Thoracic aorta (tissue), 2 donors: ENCODE measurements at places on chromosomes 6 and 20. TPM values are rescaled to one million over a fixed set of nuclear protein-coding genes. Genes with fewer than 3 reads are reported as not detected.

GRCh38 chr6:51322505-51322904 lies 503.8 kb downstream of the TFAP2B start:
- DNase-seq = no peak
- H3K27ac ChIP-seq = no peak overlapping the region
- no peaks in the 10 kb centered on the region for H3K27me3 ChIP-seq
- no peaks in the 10 kb centered on the region for H3K36me3 ChIP-seq

GRCh38 chr6:52317211-52317610 lies 32.7 kb upstream of the MCM3 start:
- H3K4me1 ChIP-seq = no peaks in the 10 kb centered on the region
- no peak overlapping the region for H3K27ac ChIP-seq
- DNase-seq = no peak
- no peaks in the 10 kb centered on the region for H3K27me3 ChIP-seq
- no peaks in the 10 kb centered on the region for H3K36me3 ChIP-seq

GRCh38 chr6:109103942-109104341 lies 8.6 kb downstream of the CEP57L1 start:
- no peaks in the 10 kb centered on the region for H3K36me3 ChIP-seq
- H3K27ac ChIP-seq = no peak overlapping the region
- H3K4me1 ChIP-seq = no peaks in the 10 kb centered on the region
- DNase-seq = no peak
- H3K4me3 ChIP-seq = no peak overlapping the region

The MMP24 gene
- total RNA-seq = 0.71 TPM

The TBX18 gene
- 85.4 TPM for total RNA-seq
